NCI-H1694 (cell line): ENCODE measurements at places on chromosomes 3 and 15.

- no peak for DNase-seq
Measured at GRCh38 chr3:183033746-183034145, 53.4 kb upstream of the DCUN1D1 start.

DNA sequence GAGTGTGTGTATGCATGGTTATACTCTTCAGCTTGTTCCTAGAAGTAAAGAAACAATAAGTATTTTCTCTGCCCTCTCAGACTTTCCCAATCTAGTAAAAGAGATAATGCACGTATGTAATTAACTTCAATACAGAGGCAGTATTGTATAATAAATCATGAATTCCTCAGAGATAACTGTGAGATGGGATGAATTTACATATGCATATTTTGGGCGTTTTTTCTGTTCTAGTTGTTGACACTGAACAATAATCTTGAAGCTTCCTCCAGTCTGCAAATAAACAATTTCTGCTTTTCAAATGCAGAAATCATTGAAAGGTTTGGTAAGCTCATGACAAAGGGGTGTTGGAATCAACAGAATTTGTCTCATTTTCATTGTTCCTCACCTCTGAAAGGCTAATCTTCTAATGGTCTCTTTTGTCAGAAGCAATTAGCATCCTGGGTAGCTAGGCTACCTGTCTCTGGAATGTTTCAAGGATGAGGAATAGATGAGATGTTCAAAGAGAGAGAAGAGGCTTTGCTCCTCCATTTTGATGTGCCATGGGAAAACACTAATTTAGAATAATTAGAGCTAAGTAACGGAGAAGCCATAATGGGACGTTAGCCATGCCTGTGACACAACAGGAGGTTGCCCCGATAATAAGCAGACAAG is 43.3 kb upstream of the SIAH2 start:
- DNase-seq: no peak

- DNase-seq: no peak
Measured at GRCh38 chr3:127792541-127793292, 29.6 kb downstream of the MGLL start.

GRCh38 chr3:80097674-80098073 is 329.9 kb upstream of the ROBO1 start:
- DNase-seq: no peak

- no peak for DNase-seq
Measured at GRCh38 chr15:37446921-37447320, 346.6 kb upstream of the MEIS2 start.

DNA sequence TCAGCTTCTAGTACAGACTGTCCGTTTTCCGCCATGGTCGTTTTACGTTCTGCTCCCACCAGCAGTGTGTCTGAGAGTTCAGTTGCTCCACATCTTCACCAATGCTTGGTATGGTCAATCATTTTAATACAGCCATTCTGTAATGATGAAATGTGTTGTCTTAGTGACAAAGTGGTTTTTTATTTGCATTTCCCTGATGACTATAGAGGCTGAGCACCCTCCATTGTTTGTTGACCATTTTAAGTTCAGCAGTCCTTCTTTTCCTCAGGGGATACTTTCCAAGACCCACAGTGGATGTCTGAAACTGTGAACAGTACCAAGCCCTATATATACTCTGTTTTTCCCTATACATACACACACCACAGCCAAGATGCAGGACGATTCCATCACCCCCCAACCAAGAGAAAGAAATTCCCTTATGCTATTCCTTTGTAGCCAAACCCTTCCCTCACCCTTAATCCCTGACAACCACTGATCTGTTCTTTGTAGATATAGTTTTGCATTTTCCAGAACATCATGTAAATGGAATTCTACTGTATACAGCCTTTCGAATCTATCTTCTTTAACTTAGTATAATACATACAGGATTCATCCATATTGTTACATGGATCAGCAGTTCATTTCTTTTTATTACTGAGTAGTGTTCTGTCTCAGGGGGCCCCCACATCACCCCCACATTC is 55.9 kb downstream of the C3orf20 start:
- no peak for DNase-seq

DNA sequence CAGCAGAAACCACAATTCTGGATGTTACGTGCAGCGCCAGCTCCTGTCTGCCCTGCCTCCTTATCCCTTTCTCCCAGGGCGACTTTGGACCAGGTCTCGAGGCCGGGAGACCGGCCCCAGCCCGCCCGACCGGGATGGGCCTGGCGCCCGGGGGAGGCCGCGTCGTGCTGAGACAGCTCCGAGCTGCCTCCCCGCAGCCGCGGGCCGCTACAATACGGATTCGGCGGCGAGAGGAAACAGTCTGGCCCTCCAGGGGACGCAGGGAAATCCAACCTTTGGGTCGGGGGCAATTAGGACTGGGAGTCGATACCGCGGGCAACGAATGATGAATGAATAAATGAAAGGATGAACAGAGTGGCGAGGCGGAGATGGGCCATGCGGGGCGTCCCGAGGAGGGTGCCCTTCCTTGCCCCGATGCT is 537 bp downstream of the GRAMD2A start:
- no peak for DNase-seq

GRCh38 chr3:46557814-46558183 is 8.3 kb downstream of the LRRC2 start:
- DNase-seq: no peak
